ENCODE measurements at places on chromosomes 11 and 22.

DNA sequence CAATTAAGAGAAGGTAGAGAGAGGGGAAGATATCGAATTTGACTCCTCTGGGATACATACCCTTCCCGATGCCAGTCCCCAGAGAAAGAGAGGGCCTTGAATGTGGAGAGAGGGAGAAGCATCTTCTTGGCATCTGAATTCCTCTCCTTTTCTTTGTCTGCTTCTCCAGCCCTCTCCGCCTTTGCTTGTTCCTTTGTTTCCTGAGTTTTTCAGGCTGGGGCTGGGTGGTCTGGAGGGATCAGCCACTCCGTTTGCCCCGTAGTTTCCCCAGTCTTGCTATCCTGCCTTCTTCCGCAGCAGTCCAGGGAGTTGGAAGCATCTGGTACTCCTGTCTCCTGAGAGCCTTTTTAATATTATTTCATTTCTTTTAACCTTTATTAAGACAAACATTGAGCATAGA, 107.1 kb upstream of the CADM1 start:
- DNase-seq, result no peak

- DNase-seq, result no peak
Measured at GRCh38 chr22:41237707-41238569, 2.8 kb downstream of the CHADL start.

DNA sequence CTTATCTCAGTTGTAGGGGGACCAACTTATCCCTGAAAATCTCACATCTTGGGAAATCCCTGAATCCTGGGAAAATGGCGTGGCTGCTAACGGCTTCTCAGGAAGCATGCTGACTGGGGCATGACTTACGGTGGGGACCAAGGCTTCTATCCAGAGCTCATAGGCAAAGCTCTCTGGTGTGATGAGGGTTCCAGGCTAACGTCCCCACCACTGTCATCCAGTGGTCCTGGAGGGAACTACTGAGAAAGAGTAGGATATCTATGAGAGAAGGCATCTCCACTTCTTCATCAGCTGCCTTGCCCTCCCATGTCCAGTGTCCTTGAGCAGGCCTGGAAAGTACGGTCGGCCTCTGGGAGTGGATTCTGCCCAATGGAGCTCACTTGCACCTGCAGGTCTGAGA, 210.4 kb upstream of the B3GAT1 start:
- no peak for DNase-seq

GRCh38 chr11:132024587-132025295, 654.3 kb downstream of the NTM start:
- no peak for DNase-seq

- no peak for DNase-seq
Measured at GRCh38 chr11:126918556-126918955, 82.0 kb downstream of the KIRREL3 start.

- DNase-seq, result no peak
Measured at GRCh38 chr11:119704849-119705248, 24.2 kb downstream of the NECTIN1 start.

- DNase-seq, result no peak
Measured at GRCh38 chr11:85948884-85949283, 93.7 kb downstream of the CCDC83 start.

GRCh38 chr11:12432507-12432906, 55.1 kb downstream of the PARVA start:
- no peak for DNase-seq

- no peak for DNase-seq
Measured at GRCh38 chr22:33823552-33823951, 96.7 kb downstream of the LARGE1 start.

- DNase-seq, result no peak
Measured at GRCh38 chr11:72863091-72863490, 48.9 kb downstream of the ATG16L2 start.

DNA sequence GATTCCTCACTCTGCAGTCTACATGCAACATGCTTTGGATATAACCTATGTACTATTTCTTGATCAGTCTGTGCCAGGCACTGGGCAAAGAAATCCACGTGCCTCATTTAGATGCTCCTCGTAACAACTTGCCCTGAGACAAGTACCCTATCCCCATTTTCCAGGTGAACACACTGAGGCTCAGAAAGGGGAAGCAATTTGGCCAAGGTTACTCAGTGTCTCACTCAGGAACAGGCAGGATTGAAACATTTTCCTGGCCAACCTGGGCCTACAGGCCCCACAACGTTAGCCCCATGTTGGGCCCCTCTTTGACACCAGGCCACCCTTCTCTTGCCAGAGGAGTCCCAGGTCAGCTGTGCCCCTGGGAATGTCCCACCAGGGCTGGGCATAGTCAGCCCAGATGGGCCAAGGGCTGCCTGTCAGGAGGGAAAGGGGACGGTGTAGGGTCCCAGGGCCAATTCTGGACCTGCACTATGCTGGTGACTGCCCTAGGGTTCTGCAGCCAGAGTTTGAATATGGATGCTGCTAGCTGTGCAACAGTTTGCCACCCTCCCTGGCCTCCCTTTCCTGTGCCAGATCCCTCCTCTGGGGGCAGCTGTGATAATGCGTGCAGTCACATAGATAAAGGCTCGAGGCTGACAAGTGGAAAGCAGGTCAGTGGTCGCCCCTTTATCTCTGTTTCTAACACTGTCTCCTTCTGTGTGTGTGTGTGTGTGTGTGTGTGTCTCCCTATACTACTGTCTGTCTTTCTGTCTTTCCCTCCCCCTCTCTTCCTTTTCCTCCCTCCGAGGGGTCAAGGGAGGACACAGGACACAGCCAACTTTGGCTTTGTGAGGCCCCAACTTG, 10.4 kb upstream of the EMID1 start:
- DNase-seq, result no peak
